Neuronal stem cell (in vitro differentiated cells): ENCODE measurements at places on chromosomes 13 and 19.
A peak's percentile ranks its signal among the peaks of the same experiment; 100 is the strongest.

GRCh38 chr19:50492303-50493052 lies 15.8 kb upstream of the GARIN5A start:
- no peak for DNase-seq
- H3K4me1 ChIP-seq, result peaks cover 31% of the 10 kb centered on the region
- peaks cover 64% of the 10 kb centered on the region for H3K27me3 ChIP-seq
- H3K4me3 ChIP-seq, result no peak overlapping the region
- H3K27ac ChIP-seq, result no peak overlapping the region
- H3K36me3 ChIP-seq, result no peaks in the 10 kb centered on the region

- no peaks in the 10 kb centered on the region for H3K4me1 ChIP-seq
- peaks cover 32% of the 10 kb centered on the region for H3K36me3 ChIP-seq
- no peak overlapping the region for H3K4me3 ChIP-seq
- H3K27me3 ChIP-seq, result no peaks in the 10 kb centered on the region
Observed at GRCh38 chr19:2139385-2140137, 11.8 kb downstream of the AP3D1 start.

GRCh38 chr19:18562086-18562485 lies 4.4 kb downstream of the KXD1 start:
- H3K4me3 ChIP-seq, result no peak overlapping the region
- no peak for DNase-seq
- no peaks in the 10 kb centered on the region for H3K4me1 ChIP-seq

DNA sequence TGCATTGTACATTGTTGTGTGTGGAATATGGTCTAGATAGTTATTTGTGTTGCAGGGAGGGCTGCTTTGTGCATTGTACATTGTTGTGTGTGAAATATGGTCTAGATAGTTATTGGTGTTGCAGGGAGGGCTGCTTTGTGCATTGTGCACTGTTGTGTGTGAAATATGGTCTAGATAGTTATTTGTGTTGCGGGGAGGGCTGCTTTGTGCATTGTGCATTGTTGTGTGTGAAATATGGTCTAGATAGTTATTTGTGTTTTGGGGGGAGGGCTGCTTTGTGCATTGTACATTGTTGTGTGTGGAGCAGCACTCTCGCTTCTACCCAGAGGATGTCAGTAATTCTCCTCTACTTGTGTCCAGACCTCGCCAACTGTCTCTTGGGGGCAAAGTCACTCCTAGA lies 36.3 kb upstream of the ZNF835 start:
- no peak overlapping the region for H3K27ac ChIP-seq
- H3K27me3 ChIP-seq, result no peaks in the 10 kb centered on the region
- no peak overlapping the region for H3K4me3 ChIP-seq

DNA sequence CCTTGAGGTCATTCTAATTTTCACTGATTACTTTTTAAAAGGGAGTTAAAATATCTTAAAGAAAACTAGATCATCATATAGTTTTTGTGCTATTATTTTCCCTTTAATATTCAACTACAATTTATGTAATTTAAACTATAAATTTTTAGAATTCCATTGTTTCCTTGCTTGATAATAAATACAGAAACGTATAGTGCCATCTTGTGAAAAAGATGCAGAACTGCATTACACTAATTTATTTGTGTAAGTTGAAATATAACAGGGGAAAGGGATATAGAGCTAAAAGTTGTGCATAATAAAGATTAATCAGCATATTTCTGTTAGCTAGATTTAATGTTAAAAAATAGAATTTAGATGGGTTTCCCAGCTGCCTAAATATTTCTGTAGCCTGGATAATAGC lies 61.5 kb upstream of the TDRD3 start:
- no peaks in the 10 kb centered on the region for H3K27me3 ChIP-seq
- no peak overlapping the region for H3K4me3 ChIP-seq
- no peak overlapping the region for H3K27ac ChIP-seq
- no peak for DNase-seq

DNA sequence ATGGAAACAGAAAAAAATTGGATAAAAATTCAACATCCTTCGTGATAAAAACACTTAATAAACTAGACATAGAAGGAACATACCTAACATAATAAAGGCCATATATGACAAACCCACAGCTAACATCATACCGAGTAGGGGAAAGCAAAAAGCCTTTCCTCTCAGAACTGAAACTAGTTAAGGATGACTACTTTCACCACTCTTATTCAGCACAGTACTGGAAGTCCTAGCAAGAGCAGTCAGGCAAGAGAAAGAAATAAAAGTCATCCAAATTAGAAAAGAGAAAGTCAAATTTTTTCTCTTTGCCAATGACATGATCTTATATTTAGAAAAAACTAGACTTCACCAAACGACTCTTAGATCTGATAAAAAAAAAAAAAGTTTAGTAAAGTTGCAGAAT lies 25.8 kb upstream of the SLC7A9 start:
- H3K4me3 ChIP-seq, result no peak overlapping the region
- peaks cover 43% of the 10 kb centered on the region for H3K36me3 ChIP-seq
- H3K27ac ChIP-seq, result no peak overlapping the region

- no peaks in the 10 kb centered on the region for H3K4me1 ChIP-seq
- H3K36me3 ChIP-seq, result peaks cover 37% of the 10 kb centered on the region
- peaks cover 61% of the 10 kb centered on the region for H3K27me3 ChIP-seq
- DNase-seq, result no peak
Observed at GRCh38 chr19:56814656-56815055, 25.9 kb downstream of the PEG3 start.

DNA sequence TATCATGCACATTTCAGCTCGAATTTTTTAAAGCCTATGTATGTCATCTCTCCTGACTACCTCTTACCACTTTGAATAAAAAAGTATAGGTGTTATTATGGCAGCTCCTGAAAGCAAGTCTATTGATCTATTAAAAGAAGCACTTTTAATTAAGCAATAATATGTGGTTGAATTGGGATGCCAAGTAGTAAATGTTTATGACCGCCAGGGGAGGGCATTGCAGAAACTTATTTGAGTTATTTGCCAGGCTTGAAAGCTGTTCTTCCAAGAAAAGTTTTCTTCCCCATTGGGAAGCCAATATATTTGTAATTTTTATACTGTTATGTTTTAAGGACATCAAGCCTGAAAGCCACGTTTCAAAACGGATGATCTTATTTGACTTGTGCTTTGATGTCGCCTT lies 88.1 kb upstream of the SOX21 start:
- DNase-seq, result no peak
- no peak overlapping the region for H3K27ac ChIP-seq
- H3K4me1 ChIP-seq, result peaks cover 1% of the 10 kb centered on the region
- peaks cover 2% of the 10 kb centered on the region for H3K36me3 ChIP-seq
- H3K27me3 ChIP-seq, result no peaks in the 10 kb centered on the region

- no peaks in the 10 kb centered on the region for H3K4me1 ChIP-seq
- no peaks in the 10 kb centered on the region for H3K36me3 ChIP-seq
- no peak overlapping the region for H3K4me3 ChIP-seq
- no peak overlapping the region for H3K27ac ChIP-seq
- no peak for DNase-seq
- no peaks in the 10 kb centered on the region for H3K27me3 ChIP-seq
Observed at GRCh38 chr19:54319892-54320670, 7.1 kb upstream of the LILRA5 start.

GRCh38 chr19:58374200-58374599 lies 6.6 kb downstream of the ZNF837 start:
- H3K27ac ChIP-seq, result no peak overlapping the region
- no peak for DNase-seq
- no peaks in the 10 kb centered on the region for H3K4me1 ChIP-seq
- peaks cover 3% of the 10 kb centered on the region for H3K36me3 ChIP-seq
- H3K27me3 ChIP-seq, result no peaks in the 10 kb centered on the region
- H3K4me3 ChIP-seq, result no peak overlapping the region

GRCh38 chr19:54035215-54036178 lies 28.2 kb downstream of the VSTM1 start:
- no peaks in the 10 kb centered on the region for H3K36me3 ChIP-seq
- H3K27me3 ChIP-seq, result no peaks in the 10 kb centered on the region
- no peak overlapping the region for H3K4me3 ChIP-seq
- H3K4me1 ChIP-seq, result peaks cover 2% of the 10 kb centered on the region
- DNase-seq, result peak; percentile 60

DNA sequence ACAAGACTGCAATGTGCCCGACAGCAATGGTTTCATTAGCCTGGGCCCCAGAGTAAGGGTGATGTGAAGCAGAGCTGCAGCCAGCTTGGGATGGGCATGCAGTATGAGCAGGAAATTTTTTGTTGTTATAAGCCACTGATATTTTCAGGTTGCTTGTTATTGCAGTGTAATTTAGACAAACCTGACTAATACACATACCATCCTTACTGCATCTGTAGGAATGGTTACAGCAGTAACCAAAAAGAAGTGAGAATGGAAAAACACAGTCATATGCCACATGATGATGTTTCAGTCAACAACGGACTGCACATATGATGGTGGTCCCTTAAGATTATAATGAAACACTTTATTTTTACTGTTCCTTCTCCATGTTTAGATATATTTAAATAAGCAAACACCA lies 8.6 kb upstream of the POMP start:
- no peak overlapping the region for H3K27ac ChIP-seq
- DNase-seq, result no peak
- peaks cover 31% of the 10 kb centered on the region for H3K36me3 ChIP-seq
- H3K4me1 ChIP-seq, result no peaks in the 10 kb centered on the region
- H3K27me3 ChIP-seq, result no peaks in the 10 kb centered on the region

DNA sequence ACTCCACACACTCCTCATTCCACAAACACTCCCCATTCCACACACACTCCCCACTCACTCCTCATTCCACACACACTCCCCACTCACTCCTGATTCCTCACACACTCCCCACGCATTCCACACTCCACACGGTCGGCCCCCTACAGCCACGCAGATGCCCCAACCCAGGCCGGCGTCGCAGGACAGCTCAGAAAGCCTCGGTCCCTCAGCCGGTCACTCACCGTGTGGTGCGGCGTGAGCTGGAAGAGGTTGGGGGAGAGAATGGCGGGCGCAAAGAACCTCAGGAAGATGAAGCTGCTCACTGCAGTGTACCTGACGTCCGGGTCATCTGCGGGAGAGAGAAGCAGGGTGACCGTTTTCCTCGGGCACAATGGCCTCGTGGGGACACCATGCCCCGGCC lies 39.0 kb upstream of the C13orf46 start:
- H3K4me3 ChIP-seq, result no peak overlapping the region
- H3K36me3 ChIP-seq, result peaks cover 84% of the 10 kb centered on the region
- no peak overlapping the region for H3K27ac ChIP-seq
- DNase-seq, result no peak

- H3K4me3 ChIP-seq, result no peak overlapping the region
- no peak for DNase-seq
- H3K36me3 ChIP-seq, result peaks cover 63% of the 10 kb centered on the region
- H3K27ac ChIP-seq, result no peak overlapping the region
- H3K4me1 ChIP-seq, result no peaks in the 10 kb centered on the region
Observed at GRCh38 chr19:44869733-44870470, 21.2 kb upstream of the TOMM40 start.
